ENCODE measurements at places on chromosomes 7 and 10. TPM values are rescaled to one million over a fixed set of nuclear protein-coding genes. Genes with fewer than 3 reads are reported as not detected.

TFPI2 gene
- total RNA-seq: 0.74 TPM

POLR2J2 gene
- 2.2 TPM for total RNA-seq

DNA sequence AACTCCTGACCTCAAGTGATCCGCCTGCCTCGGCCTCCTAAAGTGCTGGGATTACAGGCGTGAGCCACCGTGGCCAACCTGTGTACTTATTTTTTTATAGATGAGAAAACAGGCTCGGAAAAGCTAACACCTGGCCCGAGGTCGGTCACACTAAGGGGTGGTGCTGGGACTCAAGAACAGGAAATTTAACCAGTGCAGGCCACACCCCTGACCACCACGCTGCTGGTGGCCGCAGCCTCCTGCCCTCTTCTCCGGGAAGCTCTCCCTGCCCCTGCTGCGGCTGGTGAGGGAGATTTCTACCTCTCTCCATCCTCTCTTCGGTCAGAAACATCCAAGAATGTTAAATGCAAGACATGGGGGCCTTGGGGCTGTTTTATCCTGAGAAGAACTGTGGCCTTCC is 63.2 kb downstream of the TNRC18 start:
- DNase-seq: no peak

NUTM2A gene
- 0.98 TPM for total RNA-seq

DNA sequence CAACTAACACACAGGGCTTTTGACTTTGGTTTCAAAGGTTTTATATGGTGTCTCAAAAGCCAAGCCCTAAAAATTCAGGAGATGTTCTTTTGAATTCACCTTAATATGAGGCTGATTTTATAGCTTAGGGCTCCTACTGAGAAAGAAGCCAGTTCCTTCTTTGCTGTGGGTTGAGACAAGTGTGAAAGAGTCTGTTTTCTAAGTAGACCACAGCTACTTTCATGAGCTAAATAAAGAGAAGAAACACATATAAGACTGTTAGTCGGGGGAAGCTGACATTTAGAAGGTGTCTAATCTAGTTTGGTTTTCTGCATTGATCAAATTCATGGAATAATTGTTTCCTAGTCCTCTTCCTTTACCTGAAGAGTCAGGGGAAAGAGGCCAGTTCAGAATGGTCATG is 332.1 kb upstream of the CELF2 start:
- DNase-seq: no peak
